ENCODE measurements at places on chromosomes 5 and 9. TPM values are rescaled to one million over a fixed set of nuclear protein-coding genes. Genes with fewer than 3 reads are reported as not detected.

Gene KIF4B
- total RNA-seq = not detected

Gene PCDHB14
- total RNA-seq = under 0.01 TPM

Gene FOCAD
- total RNA-seq = 55.6 TPM

Gene C7
- not detected for total RNA-seq

Gene ENC1
- total RNA-seq = 28.6 TPM

Gene HTR1A
- not detected for total RNA-seq

Gene TMEM174
- total RNA-seq = not detected

Gene STARD4
- total RNA-seq = 83.8 TPM

Gene PIP5KL1
- 0.34 TPM for total RNA-seq

Gene MOB3B
- total RNA-seq = 8.5 TPM

Gene SLU7
- total RNA-seq = 46.1 TPM

Gene NTRK2
- total RNA-seq = 7.6 TPM

Gene IL9
- not detected for total RNA-seq

Gene PLK2
- total RNA-seq = 105 TPM

Gene MIER3
- total RNA-seq = 32.7 TPM

Gene NRARP
- total RNA-seq = under 0.01 TPM

Gene PAX5
- total RNA-seq = under 0.01 TPM

Gene GPX8
- total RNA-seq = 64.3 TPM

Gene PLEKHG4B
- total RNA-seq = 0.31 TPM

Gene PHAX
- 43.4 TPM for total RNA-seq

Gene FOXE1
- not detected for total RNA-seq

Gene PITX1
- not detected for total RNA-seq

Gene PLAC8L1
- not detected for total RNA-seq

Gene GGTA1
- not detected for total RNA-seq

Gene GDF9
- 0.31 TPM for total RNA-seq

Gene REEP2
- 11.3 TPM for total RNA-seq

Gene DMAC1
- 8.0 TPM for total RNA-seq

Gene HACD4
- 7.3 TPM for total RNA-seq

Gene LRRC14B
- not detected for total RNA-seq

Gene GLRX
- total RNA-seq = 10.3 TPM

All from melanocyte of skin (primary cell).